Pulmonary artery endothelial cell (primary cell): ENCODE measurements at places on chromosomes 7 and 10. TPM values are rescaled to one million over a fixed set of nuclear protein-coding genes. Genes with fewer than 3 reads are reported as not detected.

The OR6B1 gene
- not detected in 2 replicates for total RNA-seq

- DNase-seq, result no peak
Observed at GRCh38 chr10:118926072-118926417, 103.5 kb upstream of the NANOS1 start.

DNA sequence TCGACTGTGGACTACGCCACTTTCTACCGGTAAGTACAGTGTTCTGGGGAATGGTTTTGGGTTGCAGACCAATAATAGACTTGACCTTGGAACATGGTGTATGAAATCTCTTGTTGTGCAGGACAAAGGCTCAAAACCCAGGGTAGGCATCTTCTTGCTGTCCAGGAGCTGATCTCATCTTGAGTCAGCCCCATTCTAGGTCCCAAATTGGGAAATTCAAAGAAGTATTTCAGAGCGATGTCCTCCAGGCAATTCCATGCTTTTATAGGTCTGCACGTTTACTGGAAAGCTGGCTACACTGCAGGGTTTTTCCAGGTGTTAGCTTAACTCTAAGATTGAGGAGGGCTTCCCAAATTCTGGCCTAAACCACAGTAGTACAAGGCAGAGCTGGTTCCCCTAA lies 180.7 kb downstream of the BMPER start:
- DNase-seq, result no peak

GRCh38 chr7:97218767-97219166 lies 101.3 kb downstream of the SDHAF3 start:
- DNase-seq, result no peak

- no peak for DNase-seq
Observed at GRCh38 chr10:99681553-99681952, 22.2 kb downstream of the ENTPD7 start.

- no peak for DNase-seq
Observed at GRCh38 chr7:54898659-54899340, 120.0 kb upstream of the EGFR start.

DNA sequence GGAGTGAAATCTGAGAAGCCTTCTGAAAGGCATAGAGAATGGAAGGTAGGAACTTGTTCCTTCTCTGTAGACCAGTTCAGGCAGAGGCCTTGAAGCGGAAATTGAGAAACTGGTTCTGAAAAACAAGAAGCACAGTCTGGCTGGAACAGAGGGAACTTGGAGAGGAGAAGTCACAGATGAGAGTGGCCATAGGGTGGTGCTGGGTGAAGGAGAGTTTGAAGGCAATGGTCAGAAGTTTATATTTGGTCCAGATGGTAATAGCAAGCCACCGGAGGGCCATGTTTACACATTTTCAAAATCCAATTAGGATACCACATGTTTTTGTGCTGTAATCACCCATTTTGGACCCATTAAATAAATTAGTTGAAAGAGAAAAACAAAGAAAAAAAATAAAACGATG lies 692.5 kb downstream of the INHBA start:
- no peak for DNase-seq

The TMEM72 gene
- total RNA-seq, result not detected in 2 replicates

- no peak for DNase-seq
Observed at GRCh38 chr7:106038916-106039315, 73.2 kb downstream of the SYPL1 start.

DNA sequence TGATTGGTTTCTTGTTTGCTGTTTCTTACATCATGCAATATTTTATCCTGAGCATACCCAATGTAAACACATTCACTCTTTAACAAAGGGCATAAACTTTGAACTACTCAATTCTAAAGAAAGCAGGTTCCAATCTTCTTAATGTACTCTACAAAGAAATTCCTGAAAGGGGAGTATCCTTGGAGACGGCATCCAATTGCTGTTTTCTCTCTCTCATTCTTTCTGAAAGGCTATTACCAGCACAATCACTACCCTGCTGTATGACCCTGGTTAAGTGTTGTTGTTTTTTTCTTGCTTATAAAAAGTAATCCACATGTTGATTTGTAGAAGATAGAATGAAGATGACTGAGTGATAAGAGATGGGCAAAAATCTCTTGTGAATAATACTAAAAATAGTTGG lies 176.0 kb downstream of the ZNF365 start:
- DNase-seq, result no peak

DNA sequence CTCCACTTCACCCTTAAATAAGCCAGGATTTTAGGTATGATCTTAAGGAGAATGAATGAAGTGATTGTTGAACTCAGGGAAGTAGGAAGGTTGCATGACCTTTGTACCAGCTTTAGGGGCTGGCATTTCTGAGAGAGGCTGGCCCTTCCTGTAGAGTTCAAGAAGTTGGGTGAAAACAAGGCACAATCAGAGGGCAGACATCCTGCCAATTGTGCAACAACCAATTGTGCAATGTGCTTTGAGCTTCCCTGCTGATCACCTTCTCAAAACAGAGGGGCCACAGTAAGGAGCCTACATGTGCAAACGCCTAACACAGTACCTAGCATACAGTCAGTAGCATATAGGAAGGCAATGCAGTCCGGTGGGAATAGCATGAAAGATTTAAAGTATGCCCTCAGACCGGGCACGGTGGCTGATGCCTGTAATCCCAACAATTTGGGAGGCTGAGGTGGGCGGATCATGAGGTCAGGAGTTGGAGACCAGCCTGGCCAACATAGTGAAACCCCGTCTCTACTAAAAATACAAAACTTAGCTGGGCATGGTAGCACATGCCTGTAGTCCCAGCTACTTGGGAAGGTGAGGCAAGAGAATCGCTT lies 5.4 kb downstream of the CPVL start:
- DNase-seq, result no peak

The CALML3 gene
- total RNA-seq, result not detected in 2 replicates

GRCh38 chr7:83852136-83852535 lies 203.2 kb upstream of the SEMA3E start:
- no peak for DNase-seq

The PRSS2 gene
- not detected in 2 replicates for total RNA-seq

GRCh38 chr7:139249179-139249810 lies 18.3 kb downstream of the UBN2 start:
- DNase-seq, result no peak

The CDNF gene
- 0.11 and 0.79 TPM in 2 replicates for total RNA-seq

DNA sequence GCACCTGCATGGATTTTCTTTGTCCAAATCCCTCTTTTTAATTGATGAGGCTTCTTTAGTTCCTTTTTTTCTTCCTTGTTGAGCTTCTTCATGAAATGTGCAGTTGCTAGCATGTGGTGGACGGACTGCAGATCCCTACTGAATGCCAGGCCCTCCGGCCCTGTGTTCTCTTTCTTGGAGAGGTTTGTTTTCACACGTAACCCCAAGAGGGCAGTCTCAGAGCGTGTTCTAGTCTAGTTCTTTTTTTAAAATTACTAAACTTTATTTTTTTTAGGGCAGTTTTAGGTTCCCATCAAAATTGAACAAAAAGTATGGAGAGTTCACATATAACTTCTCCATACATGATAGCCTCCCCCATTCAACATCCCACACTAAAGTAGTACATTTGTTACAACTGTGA lies 190.0 kb downstream of the CFTR start:
- DNase-seq, result no peak

GRCh38 chr7:90387470-90388240 lies 15.6 kb upstream of the CLDN12 start:
- no peak for DNase-seq

The PCGF5 gene
- total RNA-seq, result 26.2 and 34.9 TPM in 2 replicates

DNA sequence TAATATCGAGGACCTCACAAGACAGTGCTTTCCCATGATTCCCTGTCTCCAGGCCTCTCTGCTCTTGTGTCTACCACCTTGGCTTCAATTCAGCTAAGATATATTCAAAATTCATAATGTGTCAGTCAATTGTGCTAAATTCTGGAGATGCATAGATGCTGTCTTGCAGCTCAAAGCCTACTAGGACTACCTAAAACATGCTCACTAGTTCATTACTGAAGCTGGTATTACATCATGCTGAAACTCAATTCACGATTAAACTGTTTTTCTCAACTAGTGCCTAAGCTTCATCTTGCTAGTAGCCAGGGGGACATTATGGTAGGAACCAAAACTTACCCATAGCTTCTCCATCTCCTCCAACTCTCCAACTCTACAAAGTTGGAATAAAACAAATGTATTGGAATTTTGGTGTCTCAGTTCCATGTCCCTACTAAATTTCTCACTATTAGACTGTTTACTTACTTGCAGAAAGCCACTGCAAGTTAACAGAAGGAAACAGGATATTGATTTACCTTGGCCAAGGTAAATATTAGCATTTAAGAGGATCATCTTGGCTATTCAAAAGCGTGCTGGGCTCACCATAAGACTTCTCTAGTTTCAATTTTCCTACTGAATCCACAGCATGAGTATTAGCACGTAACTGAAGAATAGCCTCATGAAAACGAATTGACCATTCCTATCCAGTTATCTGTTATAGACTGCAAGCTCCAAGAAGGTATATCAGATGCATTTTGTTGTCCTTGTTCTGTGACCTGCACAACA lies 53.6 kb downstream of the CREB3L2 start:
- no peak for DNase-seq

The LRRC61 gene
- 0.07 and 0.25 TPM in 2 replicates for total RNA-seq

DNA sequence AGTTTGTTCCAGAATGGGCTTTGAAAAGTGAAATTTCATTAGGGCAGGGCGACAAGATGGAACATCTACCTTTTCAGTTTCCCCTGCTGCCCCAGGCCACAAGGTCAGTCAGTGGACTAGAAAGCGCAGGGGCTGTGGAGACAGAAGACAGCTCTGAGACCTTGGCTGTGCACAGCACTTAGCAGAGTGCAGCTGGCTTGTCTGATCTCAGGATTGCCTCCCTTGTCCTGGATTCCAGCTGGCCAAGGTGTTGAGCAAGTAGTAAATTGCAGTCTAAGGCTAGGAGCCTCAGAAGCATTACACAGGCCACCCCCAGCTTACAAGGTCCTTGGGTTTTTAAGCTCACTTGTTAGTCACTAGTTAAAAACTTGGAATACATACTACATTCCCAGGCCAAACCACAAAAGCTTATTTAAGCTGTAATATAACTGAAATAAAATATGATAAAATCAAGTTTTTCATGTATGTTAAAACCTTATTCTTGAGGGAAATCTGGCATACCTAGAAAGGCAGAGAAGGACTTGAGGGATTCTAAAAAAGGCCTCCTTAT lies 67.3 kb upstream of the NPY start:
- no peak for DNase-seq

DNA sequence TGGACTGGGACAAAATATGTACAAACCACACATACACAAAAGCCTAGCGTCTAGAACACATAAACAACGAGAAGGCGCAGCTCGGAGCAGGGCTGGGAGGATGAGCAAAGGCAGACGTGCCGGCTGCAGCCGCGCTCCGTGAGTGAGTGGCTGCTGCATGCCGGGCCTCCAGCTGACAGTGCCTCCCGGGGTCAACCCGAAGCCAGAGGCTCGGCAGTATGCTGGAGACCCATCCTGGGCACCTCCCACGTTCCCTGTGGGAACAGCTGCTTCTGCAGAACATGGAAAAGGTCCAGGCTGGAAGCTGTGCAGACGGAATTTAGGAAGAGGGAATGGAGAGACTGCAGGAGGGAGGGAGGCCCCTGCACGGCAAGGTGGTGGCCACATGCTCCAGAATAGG lies 3.6 kb upstream of the GPR146 start:
- no peak for DNase-seq

The FXYD4 gene
- not detected in 2 replicates for total RNA-seq

DNA sequence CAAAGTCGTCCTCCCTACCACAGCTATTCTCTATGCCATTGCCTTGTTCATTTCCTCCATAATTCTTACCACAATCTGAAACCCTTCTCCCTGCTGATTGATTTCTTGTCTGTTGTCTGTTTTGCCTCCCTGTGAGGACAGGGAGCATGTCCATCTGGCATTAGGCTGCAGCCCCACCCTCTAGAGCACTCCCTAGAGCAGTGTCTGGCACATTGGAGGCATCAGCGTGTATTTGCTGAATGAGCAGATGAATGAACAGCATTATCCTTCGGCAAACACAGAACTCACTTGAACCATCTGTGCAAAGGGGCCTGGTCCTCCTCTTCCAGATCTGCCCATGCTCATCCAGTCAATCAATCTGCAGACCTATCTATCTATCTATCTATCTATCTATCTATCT lies 5.1 kb upstream of the DMBT1 start:
- DNase-seq, result no peak

DNA sequence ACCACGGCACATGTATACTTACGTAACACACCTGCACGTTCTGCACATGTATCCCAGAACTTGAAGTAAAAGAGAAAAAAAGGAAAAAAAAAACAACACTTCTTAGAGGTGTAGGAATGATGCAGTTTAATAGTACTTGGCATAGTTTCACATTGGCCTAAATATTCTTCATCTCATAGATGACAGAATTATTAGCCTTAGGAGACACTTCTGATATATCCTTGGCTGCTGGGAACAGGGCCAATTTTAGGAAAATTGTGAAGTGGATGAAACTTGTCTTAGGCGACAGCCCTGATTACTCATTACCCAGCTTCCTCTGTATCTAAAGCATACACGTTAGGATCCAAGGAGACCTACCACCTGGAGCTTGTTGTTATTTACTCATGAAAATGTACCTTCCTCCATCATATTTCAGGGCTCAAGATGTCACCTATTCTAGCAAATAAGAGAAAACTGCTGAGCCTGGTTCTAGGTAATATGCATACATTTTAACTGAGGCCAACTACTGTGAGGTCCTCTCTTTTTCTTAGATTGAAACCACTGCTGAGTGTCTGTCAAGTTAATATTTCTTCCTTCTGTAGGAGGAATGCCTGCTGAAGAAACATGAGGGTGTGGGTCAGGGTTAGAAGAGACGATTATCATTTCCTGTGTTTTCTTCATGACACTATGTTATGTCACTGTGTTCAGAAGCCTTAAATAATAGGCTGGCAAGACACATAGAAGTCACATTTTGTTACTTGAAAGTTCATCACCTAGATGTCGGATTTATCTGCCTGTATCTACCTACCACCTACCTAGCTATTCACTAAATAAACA lies 44.3 kb downstream of the CPED1 start:
- no peak for DNase-seq

The TRIM4 gene
- total RNA-seq, result 14.0 and 17.4 TPM in 2 replicates

The MRLN gene
- total RNA-seq, result not detected in 2 replicates

DNA sequence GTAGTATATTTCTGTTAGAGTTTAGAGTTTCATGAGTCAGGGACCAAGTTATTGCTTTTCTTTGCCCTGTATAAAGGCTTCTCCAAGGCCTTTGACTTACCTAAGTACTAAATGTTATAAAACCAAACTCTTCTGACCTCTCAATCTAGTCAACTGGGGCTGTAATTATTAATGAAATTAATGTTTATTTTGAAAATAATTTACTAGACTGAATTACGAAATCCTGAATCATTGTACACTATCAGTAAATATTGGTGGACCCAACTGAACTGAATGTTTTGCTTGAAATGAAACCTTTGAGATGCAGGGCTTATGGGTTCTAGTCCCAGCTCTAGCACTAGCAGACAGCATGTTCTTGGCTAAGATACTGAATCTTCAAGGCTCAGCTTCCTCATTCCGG lies 1.7 kb upstream of the CYP2C9 start:
- no peak for DNase-seq

GRCh38 chr10:59082249-59082648 lies 94.2 kb upstream of the PHYHIPL start:
- no peak for DNase-seq

The ARHGAP22 gene
- total RNA-seq, result 86.3 and 86.9 TPM in 2 replicates

DNA sequence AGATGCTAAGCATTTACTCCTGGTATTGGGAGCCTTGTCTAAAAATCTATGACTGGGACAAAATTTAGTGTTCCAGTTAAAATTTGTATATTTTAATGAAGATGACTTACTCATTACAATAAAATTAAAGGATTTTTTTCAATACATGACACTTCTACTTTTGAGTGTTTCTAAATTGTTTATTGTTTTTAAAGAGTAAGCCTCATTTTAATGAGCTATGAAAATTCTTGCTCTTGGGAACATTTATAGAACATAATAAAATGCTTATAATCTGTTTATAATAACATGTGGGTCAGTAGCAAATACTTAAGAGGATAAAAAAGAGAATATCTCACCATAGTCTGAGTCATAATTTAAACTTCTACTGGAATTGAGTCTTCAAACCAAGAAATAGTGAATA lies 149.5 kb downstream of the PLCE1 start:
- DNase-seq, result no peak
